Endodermal cell (in vitro differentiated cells): ENCODE measurements at places on chromosomes 12 and 14. TPM values are rescaled to one million over a fixed set of nuclear protein-coding genes. Genes with fewer than 3 reads are reported as not detected.

PPFIA2 gene
- total RNA-seq = not detected in 3 replicates

GRCh38 chr14:101354726-101355125 lies 206.6 kb upstream of the DIO3 start:
- peaks cover 3% of the 10 kb centered on the region for H3K4me1 ChIP-seq
- no peak overlapping the region for H3K4me3 ChIP-seq
- H3K27ac ChIP-seq = no peak overlapping the region

DNA sequence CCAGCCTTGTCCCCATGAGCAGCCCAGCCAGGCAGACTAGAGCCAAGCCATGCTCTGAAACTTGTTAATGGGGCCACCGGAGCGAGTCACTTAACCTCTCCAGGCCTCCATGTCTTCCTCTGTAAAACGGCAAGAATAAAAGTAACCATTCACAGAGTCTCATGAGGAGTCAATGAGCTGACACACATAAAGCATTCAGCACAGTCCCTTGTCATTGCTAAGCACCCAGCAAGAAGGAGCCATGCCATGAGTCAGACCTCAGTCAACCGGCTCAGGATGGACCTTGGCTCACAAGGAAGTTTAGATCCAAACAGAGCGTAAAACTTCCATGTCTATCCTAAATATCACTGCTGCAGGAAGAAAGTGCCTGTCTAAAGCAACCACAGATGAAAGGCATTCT lies 10.6 kb downstream of the FICD start:
- H3K4me1 ChIP-seq = no peaks in the 10 kb centered on the region
- H3K36me3 ChIP-seq = peaks cover 87% of the 10 kb centered on the region
- DNase-seq = no peak
- H3K27ac ChIP-seq = no peak overlapping the region

GRCh38 chr12:45315462-45315861 lies 99.6 kb downstream of the ANO6 start:
- H3K4me3 ChIP-seq = no peak overlapping the region
- peaks cover 6% of the 10 kb centered on the region for H3K36me3 ChIP-seq
- no peaks in the 10 kb centered on the region for H3K27me3 ChIP-seq
- no peak for DNase-seq
- H3K27ac ChIP-seq = no peak overlapping the region

DNA sequence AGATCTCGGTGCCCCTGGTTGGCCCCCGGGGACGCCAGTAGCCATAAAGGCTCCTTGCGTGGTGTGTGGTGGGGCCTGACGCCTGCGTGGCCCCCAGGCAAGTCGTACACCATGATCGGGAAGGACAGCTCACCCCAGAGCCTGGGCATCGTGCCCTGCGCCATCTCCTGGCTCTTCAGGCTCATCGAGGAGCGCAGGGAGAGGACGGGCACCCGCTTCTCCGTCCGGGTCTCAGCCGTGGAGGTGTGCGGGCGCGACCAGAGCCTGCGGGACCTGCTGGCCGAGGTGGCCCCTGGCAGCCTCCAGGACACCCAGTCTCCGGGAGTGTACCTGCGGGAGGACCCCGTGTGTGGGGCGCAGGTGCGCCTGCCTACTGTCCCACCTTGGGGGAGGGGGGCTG lies 34.5 kb downstream of the KIF26A start:
- no peaks in the 10 kb centered on the region for H3K36me3 ChIP-seq
- no peaks in the 10 kb centered on the region for H3K27me3 ChIP-seq
- H3K27ac ChIP-seq = no peak overlapping the region
- DNase-seq = no peak
